ENCODE measurements at places on chromosomes 6 and 20. TPM values are rescaled to one million over a fixed set of nuclear protein-coding genes. Genes with fewer than 3 reads are reported as not detected.

The ABHD16B gene
- not detected for total RNA-seq

The PDE7B gene
- 16.5 TPM for total RNA-seq

The SNAP25 gene
- total RNA-seq, result 4.8 TPM

The JPH2 gene
- total RNA-seq, result 4.2 TPM

- no peak overlapping the region for H3K27ac ChIP-seq
- peaks cover 27% of the 10 kb centered on the region for H3K27me3 ChIP-seq
- peaks cover 17% of the 10 kb centered on the region for H3K4me1 ChIP-seq
- DNase-seq, result no peak
Observed at GRCh38 chr6:1336246-1336843, 24.4 kb downstream of the FOXQ1 start.

The CCDC170 gene
- total RNA-seq, result 3.2 TPM

DNA sequence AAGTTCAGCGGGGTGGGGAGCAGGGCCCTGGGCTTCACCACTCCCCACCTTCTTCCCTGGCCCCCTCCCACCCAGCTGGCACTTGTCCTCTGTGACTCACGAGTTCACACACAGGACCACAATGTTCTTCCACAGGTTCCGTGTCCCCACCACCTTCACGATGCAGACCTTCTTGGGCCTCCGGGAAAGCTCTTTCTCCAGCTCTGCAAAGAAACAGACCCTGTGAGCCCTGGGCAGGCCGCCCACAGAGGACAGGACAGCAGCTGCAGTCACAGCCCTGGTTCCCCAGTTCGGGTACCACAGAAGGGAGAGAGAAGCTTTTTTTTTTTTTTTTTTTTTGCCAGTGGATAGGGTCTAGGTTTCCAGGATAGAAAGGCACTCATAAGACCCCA, 30.9 kb downstream of the PSMG4 start:
- H3K4me1 ChIP-seq, result peaks cover 2% of the 10 kb centered on the region
- no peak overlapping the region for H3K27ac ChIP-seq
- H3K4me3 ChIP-seq, result no peak overlapping the region
- no peaks in the 10 kb centered on the region for H3K27me3 ChIP-seq
- DNase-seq, result no peak
- H3K36me3 ChIP-seq, result peaks cover 14% of the 10 kb centered on the region

GRCh38 chr6:113558431-113558830, 298.7 kb upstream of the MARCKS start:
- H3K27ac ChIP-seq, result no peak overlapping the region
- no peaks in the 10 kb centered on the region for H3K36me3 ChIP-seq
- H3K4me1 ChIP-seq, result peaks cover 20% of the 10 kb centered on the region
- DNase-seq, result no peak
- H3K4me3 ChIP-seq, result no peak overlapping the region
- no peaks in the 10 kb centered on the region for H3K27me3 ChIP-seq

The FRK gene
- 5.1 TPM for total RNA-seq

- no peak overlapping the region for H3K27ac ChIP-seq
- no peak for DNase-seq
- no peaks in the 10 kb centered on the region for H3K4me1 ChIP-seq
- H3K36me3 ChIP-seq, result no peaks in the 10 kb centered on the region
Observed at GRCh38 chr20:40959325-40960092, 69.1 kb upstream of the TOP1 start.
